ENCODE measurements at places on chromosomes 2 and 18. TPM values are rescaled to one million over a fixed set of nuclear protein-coding genes. Genes with fewer than 3 reads are reported as not detected.

DNA sequence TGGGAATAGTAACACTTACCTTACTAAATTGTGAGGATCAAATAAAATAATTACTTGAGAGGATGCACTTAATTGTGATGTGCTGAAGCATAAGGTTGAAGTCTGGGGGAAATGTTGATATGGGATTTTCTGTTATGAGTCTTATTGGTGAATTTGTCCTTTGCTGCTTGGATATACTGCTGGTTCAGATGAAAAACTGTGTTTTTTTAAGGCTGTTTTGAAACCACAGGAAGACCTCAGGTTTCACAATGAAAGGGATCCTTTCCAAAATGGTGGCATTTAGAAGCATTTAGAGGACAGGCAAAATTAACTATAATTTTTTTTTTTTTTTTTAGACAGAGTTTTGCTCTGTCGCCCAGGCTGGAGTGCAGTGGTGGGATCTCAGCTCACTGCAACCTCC lies 34.9 kb downstream of the SPATS2L start:
- no peak for DNase-seq
- peaks cover 21% of the 10 kb centered on the region for H3K4me1 ChIP-seq
- H3K27me3 ChIP-seq, result no peaks in the 10 kb centered on the region
- peak overlapping the region; percentile 53 for H3K27ac ChIP-seq
- H3K4me3 ChIP-seq, result no peak overlapping the region

DNA sequence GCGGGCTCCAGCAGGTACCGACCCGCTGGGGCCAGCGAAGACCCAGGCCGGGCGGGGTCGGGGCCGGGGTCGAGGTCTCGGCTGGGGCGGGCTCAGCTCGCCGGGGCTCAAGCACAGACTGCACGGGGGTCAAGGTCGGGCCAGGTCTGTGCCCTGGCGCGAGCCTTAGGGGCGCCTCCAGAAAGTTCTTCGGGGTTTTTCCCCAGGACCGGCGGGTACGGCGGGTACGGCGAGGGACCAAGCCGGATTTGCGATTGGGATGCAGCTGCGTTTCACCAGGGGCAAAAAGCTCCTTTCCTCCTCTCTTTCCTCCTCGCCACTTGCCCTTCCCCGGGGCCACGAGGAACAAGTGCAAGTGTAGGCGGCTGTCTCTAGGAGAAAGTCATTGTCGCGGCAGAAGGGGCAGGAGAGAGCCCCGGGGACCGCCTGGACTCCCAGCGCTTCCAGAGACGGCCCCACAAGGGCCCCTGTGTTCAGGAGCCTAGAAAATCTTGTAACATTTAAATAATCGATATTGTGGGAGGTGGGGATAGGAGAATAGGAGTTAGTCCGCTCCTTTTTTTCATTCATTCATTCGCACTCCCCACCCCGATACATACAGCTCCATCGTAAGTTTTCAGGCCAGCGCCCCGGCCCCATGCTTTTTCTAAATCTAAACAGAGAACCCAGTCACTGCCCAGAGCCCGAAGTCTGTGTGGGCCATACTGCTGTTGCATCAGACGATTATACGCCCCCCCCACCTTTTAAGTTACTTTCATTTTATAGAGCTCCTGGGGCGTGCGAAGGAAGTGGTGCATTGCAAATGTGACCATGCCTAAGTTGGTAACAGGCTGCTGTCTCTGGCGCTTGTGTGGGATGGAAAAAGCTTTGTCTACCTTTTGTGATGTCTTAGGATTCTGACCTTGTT lies 679 bp downstream of the PMAIP1 start:
- no peaks in the 10 kb centered on the region for H3K27me3 ChIP-seq
- peaks cover 32% of the 10 kb centered on the region for H3K4me1 ChIP-seq
- peak overlapping the region; percentile 92 for H3K27ac ChIP-seq
- H3K36me3 ChIP-seq, result peaks cover 11% of the 10 kb centered on the region
- DNase-seq, result peak; percentile 75
- peak overlapping the region; percentile 94 for H3K4me3 ChIP-seq

DNA sequence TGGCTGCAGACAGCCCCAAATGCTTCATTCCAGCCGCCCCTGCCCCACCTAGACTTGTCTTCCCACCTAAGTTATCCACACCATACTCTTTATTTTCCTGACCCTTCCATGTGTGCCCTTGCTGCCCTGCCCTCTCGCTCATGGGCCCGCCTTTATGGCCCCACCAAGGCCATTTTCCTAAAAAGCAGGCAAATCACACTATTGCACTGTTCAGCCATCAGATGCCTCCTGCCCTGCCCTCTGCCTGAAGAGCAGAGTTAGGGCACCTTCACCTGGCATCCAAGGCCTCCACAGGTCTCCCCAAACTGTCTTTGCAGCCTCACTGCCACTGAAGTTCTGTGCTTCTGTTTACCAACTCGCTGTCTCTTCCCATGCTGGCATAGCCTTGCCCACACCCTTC lies 496.7 kb downstream of the EIPR1 start:
- H3K4me1 ChIP-seq, result no peaks in the 10 kb centered on the region
- no peak overlapping the region for H3K27ac ChIP-seq
- H3K36me3 ChIP-seq, result no peaks in the 10 kb centered on the region

DNA sequence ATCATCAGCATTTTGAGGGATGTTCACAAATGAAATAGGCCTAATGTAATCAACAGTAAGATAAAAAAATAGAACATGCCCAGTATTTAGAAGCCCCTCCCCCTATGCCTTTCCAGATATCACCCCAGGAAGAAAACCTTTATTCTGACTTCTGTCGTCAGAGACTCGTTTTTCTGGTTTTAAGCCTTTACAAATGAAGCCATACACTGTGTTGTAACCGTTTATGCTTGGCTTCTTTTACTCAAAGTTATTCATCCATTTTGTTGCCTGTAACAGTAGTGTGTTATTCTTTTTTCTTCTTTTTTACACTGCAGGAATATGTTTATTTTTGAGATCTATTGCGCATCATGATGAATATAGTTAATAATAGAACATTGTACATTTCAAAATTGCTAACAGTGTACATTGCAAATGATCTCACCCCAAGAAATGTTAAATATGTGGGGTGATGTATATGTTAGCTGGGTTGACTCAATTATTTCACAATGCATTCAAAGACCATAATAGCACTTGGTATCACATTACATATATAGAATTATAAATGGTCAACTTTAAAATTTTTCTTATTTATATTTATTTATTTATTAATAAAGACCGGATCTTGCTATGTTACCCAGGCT lies 28.1 kb upstream of the PNPT1 start:
- no peaks in the 10 kb centered on the region for H3K36me3 ChIP-seq
- DNase-seq, result no peak
- H3K27ac ChIP-seq, result no peak overlapping the region
- no peaks in the 10 kb centered on the region for H3K4me1 ChIP-seq
- no peaks in the 10 kb centered on the region for H3K27me3 ChIP-seq
- no peak overlapping the region for H3K4me3 ChIP-seq

GRCh38 chr18:76335859-76336640 lies 159.0 kb downstream of the ZNF516 start:
- H3K36me3 ChIP-seq, result no peaks in the 10 kb centered on the region
- H3K4me3 ChIP-seq, result no peak overlapping the region
- no peaks in the 10 kb centered on the region for H3K4me1 ChIP-seq
- DNase-seq, result no peak
- H3K27ac ChIP-seq, result no peak overlapping the region

Gene CAPN13
- total RNA-seq, result not detected

Gene RGPD4
- total RNA-seq, result not detected

Gene ZBTB7C
- total RNA-seq, result 1.4 TPM

Gene TCF23
- total RNA-seq, result not detected

Data from astrocyte (in vitro differentiated cells and primary cell).